ENCODE measurements at places on chromosomes 1 and 21.

GRCh38 chr1:42456754-42457089 is 379 bp downstream of the PPCS start:
- peak; percentile 37 for DNase-seq

DNA sequence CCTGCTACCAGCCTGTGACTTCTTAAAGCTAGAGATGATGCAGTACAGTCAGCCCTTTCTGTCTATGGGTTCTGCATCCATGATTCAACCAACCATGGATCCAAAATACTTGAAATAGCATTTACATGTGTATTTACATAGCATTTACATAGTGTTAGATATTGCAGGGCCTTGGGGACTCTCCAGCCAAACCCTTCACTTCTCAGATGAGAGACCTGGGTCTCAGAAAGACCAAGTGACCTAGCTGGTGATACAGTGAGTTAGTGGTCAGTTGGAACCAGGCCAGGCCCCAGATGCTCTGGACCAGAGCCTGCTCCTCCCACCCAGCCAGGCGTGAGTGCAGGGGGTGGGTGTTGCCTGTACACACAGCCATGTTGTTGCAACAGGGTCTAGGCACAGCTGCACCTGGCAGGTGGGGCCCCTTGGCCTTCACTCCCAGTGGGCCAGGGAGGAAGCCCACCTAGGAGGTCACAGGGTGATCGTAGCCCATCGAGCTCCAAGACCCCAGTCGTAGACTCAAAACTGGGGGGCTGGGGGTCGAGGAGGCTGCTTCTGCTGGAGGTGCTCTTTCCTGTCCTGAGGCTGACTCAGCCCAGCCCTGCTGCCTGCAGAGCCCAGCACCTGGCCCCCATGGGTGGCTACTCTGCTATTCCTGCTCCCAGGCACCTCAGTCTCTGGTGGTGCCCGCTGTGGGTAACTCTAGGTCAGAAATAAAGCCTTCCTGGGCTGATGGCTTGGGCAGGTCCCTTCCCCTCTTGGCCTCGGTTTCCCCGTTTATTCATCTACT is 7.7 kb downstream of the TMEM61 start:
- no peak for DNase-seq

DNA sequence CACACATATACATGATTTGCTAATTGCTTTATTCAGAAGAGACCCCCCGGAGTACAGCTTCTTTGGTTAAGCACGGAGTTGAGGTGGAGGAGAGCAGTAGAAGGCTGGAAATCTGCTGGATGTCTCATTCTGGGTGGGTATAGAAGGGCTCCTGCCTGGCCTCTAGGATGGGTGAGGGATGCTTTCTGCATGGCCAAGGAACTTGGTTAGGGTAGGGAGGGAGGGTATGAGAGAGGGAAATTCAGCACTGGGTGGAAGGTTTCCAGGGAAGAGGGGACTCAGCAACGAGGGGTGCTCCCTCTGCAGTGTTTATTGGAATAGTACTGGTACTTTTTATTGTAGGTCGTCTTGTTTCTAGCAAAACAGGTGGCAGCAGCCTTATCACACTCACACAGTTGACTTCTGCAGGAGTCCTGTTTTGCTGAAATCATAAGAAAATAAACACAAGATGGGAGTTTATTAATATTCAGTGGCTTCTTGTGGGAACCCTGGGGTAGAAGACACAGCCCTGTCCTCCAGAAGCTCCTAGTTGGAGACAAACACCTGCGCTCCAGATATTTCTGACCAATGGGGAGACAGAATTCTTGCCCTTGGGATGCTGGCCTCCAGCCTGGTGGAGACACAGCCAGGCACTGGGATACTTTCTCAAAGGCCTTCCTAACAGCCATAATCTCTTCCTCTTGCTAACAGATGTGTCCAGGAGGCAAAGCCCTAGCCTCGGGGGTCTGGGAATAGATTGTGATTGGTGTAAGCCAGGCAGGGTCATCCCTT is 3.8 kb downstream of the PLA2G2A start:
- DNase-seq = no peak

- no peak for DNase-seq
These were observed 37.1 kb downstream of the CCN1 start for GRCh38 chr1:85617633-85618100.

- no peak for DNase-seq
These were observed 53.4 kb downstream of the DMAP1 start for GRCh38 chr1:44266400-44267344.

DNA sequence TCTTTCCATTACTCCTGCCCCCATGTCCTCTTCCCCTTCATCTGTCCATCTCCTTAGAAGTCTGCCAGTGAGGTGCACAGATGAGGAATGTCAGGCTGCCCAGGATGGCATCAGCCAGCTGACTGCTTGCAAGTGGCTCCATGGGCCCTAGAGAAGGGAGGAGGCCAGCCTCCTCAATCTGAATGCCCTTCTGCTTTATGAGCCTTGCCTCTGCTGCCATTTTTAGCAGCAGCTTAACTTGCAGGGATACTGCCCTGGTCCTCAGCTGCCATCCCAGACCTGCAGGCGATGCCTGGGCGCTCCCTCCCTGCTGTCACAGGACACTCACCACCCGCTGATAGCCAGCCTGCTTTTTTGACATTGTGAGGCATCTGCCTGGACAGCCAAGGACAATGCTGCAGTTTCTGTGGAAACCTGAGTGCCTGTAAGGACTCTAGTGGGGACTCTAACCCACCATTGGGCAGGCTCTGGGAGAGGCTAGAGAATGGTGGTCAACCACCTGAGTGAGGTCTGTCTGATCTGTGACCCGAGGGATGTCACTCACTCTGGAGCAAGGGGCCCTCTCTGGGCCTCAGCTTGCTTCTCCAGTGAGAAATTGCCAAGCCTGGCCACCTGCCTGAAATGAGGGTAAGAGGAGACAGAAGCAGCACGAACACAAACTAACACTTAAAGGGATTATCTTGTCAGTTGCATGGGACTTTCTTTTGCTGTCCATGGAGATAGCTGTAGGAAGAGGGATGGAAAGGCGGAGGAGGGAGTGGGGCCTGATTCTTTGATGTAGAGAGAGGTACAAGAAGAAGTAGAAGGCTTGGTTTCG is 185.0 kb downstream of the MIS18A start:
- DNase-seq = no peak

GRCh38 chr21:23475281-23476219 is 2131.7 kb downstream of the MRPL39 start:
- no peak for DNase-seq

- DNase-seq = no peak
These were observed 103.8 kb downstream of the GREM2 start for GRCh38 chr1:240508201-240508600.

DNA sequence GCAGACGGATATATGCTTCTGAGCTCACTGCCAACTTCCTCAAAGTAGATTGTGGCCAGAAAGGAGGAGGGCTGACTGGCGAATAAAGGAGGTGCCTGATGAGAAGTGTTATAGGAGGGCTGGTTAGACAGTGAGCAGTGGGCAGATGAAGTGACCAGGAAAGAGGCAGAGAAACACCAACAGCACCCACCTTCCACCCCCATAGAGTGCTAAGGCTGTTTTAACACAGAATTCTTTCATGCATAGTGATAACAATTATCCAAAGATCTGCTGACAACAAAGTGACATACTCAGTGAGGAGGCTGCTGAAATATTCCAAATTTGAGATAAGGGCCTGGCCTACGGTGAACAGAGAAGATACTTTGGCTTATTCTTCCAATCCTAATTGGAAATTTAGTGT is 21.2 kb upstream of the MTR start:
- DNase-seq = no peak

- DNase-seq = no peak
These were observed 1.0 kb downstream of the FTCD start for GRCh38 chr21:46154155-46154954.

GRCh38 chr1:116265931-116266863 is 106.8 kb upstream of the ATP1A1 start:
- DNase-seq = no peak

- DNase-seq = no peak
These were observed 46.8 kb downstream of the WDR3 start for GRCh38 chr1:117976381-117976780.

DNA sequence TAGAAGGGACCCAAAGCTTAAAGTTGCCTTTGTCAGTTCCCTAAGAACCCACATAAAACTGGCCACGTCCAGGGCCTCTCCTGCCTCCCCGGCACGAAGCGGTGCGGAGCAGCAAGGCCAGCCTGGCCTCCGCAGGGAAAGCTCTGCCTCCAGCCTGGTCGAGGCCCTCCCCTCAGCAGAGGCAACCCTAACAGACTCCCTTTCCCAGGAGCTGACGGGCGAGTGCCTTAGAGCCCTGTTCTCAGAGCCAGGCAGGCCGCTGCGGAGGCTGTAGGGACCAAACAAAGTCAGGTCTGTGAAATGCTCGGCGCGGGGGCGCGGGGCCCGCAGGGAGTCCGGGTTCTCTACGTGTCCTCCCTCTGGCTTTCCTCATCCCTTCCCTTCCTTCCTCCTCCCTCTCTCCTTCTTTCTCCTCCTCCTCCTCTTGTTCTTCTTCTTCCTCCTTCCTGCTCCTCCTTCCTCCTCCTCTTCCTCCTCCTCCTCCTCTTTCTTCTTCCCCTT is 40.7 kb downstream of the RIPK4 start:
- DNase-seq = no peak

GRCh38 chr1:92482665-92483609 is 3.8 kb downstream of the GFI1 start:
- no peak for DNase-seq

DNA sequence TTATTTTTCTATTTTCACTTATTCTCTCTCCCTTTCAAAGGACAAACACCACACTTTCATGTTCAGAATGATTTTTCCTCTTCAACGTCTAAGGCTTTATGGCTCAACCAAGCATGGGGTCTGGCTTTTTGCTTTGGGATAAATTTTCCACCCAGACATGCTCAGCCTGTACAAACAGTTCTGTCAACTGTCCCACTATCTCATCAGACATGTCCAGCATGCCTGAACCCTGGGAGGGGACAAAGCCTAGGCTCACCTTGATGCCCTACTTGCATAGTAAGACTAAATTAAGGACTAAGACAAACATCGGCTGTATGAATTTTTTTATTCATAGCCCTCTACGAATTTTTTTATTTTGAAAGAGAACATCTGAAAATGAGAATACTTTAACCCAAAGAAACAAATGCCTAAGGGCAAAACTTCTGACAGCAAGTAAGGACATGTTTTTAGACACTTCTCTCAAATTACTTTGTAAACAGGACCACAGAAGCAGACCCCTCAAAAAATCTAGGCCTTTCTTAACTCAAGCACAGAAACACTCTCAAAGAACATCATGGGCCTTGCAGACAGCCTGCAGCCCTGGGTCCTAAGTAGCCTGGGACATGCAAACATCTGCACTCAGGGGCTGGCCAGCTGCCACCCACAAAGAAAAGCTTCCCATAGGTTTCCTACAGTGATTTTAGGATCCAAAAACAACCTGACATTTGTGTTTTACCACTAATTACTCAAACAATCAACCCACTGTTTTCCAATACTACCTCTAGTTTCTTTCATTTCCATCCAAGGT is 72.3 kb upstream of the PALMD start:
- no peak for DNase-seq

DNA sequence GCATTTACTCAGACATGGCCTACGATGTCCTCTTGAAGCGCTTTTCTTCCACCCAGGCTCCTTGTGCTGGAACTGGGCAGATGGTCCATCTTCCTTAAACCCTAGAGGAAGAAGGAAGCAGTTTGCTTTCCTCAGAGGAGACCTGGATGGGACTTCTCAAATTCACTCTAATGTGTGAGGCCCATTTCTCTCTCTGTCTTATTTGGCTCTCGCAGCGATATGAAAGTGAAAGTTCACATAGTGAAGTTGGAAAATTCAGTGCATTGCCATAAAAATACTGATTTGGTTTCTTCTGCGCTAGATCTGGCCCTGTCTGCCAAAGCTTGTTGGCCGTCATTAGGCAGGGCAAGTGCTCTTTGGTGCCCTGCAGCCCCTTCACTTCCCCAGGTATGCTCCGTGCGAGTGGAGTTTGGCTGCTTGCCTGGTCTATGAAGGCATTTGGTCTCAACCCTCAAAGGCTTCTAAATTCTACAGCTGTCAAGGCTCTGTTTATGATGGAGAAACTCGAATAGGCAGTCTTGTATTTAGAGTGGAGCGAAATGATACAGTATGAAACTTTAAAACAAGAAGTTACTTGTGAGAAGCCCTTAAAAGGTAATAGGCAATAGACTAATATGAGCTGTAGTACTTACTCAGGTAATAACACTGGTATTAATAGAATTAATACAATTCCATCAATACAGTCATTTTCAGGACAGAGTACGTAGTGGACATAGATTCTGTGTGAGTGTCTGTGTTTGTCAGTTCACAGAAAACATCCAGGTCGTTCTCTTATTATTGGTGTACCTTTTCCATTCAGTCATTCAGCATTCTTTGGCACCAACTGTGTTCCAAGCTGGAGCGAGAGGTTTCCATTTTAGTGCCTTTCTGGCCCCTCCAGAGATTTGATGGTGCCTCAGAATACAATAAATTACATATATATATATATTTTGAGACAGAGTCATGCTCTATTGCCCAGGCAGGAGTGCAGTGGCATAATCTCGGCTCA is 20.5 kb downstream of the SZRD1 start:
- DNase-seq = no peak

DNA sequence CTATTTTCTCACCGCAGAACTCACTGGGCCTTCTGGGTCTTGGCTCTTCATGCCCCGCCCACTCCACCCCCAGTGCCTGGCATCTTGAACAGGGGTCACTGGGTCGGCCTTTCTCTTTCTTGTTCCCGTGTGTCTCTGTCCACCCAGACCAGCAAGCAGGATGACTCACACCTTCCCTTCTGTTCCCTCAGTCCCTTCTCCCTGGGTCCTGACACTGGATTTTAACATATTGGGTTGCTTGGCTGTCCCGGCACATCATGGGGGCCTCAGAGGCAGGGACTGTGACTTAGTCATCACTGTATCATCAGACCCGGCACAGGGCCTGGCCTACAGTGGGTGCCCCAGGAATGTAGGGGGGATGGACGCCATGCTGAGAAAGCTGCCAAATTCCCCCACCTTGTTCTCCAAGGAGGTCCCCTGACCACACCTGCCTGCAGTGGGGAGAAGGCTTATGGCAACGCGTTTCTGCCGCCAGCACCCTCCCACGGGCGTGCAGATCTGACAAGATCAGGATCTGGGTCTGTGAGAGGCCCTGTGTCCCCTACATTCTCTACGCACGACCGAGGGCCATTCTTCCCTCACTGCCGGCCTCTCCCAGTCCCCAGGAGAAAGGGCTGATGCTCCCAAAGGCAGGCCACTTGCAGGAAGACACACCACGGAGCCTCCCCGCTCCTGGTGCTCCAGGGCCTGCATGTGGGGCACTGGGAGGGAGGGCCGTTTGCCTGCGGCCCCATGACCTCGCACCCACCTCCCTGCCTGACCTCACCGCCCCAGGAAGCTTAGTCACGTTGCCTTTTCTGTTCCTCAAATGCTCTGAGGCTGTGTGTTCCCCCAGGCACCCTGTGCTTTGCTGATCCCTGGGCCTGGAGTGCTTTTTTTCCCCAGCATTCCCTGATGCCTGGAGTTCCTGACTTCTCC is 157.2 kb upstream of the TMEM51 start:
- no peak for DNase-seq

- no peak for DNase-seq
These were observed 5.7 kb downstream of the FBLIM1 start for GRCh38 chr1:15764269-15764764.

GRCh38 chr1:8335246-8335645 is 17.3 kb downstream of the SLC45A1 start:
- no peak for DNase-seq

GRCh38 chr1:93593854-93594602 is 87.6 kb downstream of the BCAR3 start:
- no peak for DNase-seq

All from activated CD4-positive, alpha-beta T cell treated with anti-CD3 and anti-CD28 coated beads for 1 hour (primary cell).